ENCODE measurements at places on chromosomes 16 and 17. TPM values are rescaled to one million over a fixed set of nuclear protein-coding genes. Genes with fewer than 3 reads are reported as not detected.

- no peak for DNase-seq
Observed at GRCh38 chr16:30526137-30526822, at the start of gene ZNF768. Gene ZNF768, minus strand, starts transcription at chr16:30526566. Its CDS starts 153 bp downstream, at chr16:30526413.

GRCh38 chr17:64978138-64978537 is 58.9 kb upstream of the LRRC37A3 start:
- DNase-seq, result no peak

MYLK3 gene
- total RNA-seq, result 0.18 TPM

CACNG5 gene
- not detected for total RNA-seq

AARS1 gene
- 61.9 TPM for total RNA-seq

- no peak for DNase-seq
Observed at GRCh38 chr17:8503807-8504206, 68.1 kb downstream of the NDEL1 start.

DNA sequence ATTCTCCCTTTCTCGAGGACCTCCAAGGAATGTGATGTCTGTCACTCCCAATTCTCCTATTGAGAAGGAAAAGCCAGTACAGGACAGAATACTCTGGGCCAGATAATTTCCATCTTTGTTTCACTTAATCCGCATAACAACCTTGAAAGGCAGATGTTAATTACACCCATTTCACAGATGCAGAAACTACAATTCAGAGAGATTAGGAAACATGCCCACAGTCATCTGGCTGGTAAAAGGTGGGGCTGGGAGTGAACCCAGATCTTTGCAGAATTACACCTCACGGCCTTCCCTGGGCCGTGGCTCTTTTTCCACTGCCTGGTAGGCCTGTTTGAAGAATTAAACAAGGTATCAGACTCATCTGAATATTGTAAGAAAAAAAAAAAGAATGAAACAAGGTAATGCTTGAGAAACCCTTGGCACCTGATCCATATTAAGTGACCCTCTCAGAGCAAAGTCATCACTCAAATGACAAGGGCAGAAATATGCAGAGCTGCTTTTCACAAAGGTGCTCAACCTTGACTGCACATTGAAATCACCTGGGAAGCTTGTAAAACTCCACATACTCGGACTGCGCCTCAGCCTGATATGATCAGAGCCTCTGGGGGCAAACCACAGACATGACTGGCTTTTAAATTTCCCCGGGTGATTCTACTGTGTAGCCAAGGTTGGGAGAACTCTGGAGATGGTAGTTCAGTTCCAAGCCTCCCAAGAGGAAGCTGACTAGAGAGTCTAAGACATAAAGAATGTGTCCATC is 16.6 kb upstream of the G6PC1 start:
- DNase-seq, result no peak

DNA sequence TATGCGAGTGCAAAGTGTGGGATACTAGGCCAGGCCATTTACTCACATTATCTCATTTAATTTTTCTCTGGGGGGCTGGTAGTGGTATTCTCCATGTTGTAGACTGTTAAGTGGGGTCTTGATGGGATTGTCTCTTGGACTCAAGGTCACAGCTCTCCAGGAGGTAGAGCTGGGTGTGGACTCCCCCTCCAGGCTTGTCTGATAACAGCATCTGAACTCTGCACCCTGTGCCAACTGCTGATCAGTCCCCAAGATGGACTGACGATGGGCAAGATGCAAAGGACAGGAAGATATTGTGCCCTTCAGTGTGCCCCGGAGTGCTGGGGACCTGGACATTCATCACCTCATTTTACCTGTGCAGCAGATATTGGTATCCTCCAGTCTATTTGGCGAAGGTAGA is 147.8 kb downstream of the MSI2 start:
- no peak for DNase-seq

GRCh38 chr16:23464196-23464595 is 11.2 kb upstream of the COG7 start:
- DNase-seq, result no peak

DNA sequence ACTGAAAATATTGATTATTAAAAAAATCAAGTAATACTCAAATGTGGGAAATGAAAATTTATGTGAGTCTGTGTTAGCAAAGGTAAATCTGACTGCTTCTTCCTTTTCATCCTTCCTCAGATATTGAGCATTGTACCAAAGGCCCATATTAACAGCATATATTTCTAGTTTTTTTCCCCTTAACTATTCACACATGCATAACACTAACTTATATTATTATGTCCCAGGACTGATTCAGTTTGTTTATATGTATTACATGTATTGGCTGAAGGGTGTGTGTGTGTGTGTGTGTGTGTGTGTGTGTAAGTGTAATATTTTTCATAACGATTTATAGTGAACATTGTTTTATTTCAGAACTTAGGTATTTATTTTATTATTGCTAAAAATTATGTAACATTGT is 74.2 kb downstream of the BCAS3 start:
- no peak for DNase-seq

DNA sequence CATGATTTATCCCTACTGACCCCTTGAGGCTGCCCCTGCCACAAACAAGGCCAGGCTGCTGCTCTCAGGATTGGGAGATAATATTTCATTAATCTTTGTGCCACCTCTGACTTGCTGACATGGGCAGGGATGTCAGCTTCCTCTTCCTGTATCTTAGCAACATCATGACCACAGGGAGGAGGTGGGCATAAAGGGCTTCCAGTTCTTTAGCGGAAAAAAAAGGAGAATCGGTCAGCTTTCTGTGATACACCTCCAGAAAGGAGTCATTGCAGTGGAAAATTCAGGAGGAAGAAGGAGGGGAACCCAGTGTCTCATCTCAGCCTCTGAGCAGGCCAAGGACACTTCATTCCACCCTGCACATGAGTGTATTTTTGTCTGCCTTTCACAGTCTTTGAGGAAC is 206.8 kb upstream of the SDK2 start:
- no peak for DNase-seq

DNA sequence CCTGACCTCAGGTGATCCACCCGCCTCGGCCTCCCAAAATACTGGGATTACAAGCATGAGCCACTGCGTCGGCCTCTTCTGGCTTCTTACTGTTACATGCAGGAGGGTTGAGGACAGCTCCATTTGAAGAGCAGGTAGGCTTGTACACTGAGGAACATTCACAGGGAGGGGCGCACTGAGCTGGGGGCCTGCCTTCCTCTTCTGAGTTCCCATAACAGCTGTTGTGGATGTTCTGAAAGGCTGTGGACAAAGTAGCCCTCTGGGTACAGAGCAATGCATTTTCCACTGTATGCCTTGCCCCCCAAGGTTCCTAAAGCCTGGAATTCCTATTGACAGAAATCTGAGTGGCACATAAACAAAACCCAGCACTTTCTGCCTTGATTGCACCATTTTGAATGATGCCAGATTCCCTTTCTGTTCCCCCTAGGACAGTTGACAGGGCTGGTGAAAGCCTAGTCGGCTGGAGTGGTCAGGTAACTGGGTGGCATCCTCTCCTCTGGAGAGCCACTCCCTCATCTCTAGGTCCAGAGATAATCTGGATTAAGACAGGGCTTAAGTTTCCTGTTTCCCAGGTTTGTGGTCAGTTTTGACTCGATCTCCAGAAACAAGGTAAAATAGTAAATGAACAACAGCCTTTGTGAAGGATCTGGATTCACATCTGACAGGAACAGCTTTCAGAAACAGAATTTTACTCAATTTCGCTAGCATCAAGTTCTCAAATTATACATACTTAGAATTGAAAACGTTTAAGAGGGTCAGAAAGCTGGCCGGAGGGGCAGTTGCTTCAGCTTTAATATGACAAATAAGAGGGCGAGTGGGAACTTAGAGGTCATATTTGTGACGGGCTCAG is 1.3 kb upstream of the CDK5R1 start:
- no peak for DNase-seq

GRCh38 chr17:73550556-73550955 is 93.7 kb downstream of the SDK2 start:
- no peak for DNase-seq

- DNase-seq, result peak; percentile 62
Observed at GRCh38 chr16:4323071-4323844, 7.4 kb downstream of the GLIS2 start.

- DNase-seq, result no peak
Observed at GRCh38 chr16:46817961-46818360, 13.0 kb downstream of the C16orf87 start.

ALOX12 gene
- 0.92 TPM for total RNA-seq
